Activated CD4-positive, alpha-beta T cell treated with anti-CD3 and anti-CD28 coated beads, Interleukin-2, amount 50 U/mL, for 24 hours (primary cell): ENCODE measurements at places on chromosomes 4 and X.

DNA sequence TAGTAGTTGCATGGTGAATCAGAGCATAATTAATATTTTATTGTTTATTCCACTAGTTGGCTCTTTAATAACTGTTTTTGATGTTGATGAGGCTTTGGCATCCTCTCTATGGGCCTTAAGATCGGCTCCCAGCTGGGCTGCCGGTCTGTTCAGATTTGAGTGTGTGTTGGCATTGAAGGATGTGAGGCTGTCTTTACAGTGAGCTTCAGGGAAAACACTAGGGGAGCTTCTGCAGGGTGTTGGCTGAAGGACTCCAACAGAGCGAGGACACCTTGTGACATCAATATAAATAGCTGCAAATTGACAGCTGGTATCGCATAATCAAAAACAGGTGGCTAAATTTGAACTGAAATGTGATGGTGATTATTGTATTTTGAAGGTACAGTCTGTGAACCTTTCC is 322.0 kb downstream of the FSTL5 start:
- DNase-seq: no peak

DNA sequence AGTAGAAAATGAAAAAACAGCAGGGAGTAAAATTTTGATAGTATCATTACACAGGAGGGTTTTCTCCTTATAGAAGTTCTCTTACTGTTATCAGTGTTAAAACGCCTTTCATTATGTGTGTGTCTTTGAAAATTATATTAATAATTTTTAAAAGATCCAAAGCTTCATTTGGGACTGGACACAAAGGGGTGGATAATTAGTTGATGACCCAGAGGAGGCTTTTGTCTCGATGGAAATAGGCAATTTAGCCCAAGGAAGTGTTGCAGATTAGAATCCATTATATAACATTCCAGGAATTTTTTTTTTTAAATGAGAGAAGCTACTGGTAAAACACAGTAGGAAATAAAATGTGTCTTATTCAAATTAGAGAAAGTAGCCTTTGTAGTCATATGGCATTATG is 1339.3 kb downstream of the FSTL5 start:
- no peak for DNase-seq

DNA sequence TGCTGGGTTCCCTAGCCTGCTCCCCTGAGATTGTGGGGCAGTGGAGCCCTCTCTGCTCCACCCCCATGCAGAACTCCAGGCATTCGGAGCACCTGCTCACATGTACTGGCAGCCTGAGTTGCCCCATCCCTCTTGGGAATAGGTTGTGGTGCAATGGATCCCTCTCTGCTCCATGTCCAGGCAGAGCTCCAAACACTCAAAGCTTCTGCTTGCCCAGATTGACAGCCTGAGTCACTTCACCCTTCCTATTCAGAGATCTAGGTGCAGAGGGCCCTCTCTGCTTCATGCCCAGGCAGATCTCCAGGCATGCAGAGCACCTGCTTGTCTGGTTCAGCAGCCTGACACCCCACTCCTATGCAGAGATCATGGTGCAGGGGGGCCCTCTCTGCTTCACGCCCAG is 18.6 kb upstream of the TEX13B start:
- DNase-seq: no peak

DNA sequence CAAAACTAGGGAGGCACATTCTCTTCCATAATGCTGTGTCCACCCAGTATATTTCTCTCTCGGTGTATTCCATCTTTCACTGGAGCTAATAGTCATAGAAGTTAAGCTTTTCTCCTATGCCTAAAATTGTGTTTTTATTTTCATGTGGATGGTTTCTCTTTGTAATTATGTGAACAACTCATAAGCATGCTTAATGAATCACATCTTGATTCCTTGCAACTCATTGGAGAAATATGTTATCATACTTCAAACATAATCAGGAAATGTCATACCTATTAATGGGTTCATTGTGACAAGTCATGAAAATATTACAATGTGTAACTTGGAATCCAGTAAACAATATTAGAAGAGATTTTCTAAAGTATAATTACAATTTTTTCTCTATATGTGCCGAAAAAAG is 186.3 kb downstream of the SLC7A11 start:
- DNase-seq: no peak

- DNase-seq: no peak
Measured at GRCh38 chr4:75036046-75036830, 103.3 kb downstream of the PARM1 start.

GRCh38 chrX:150449313-150449712 is 86.2 kb downstream of the MAMLD1 start:
- no peak for DNase-seq

- no peak for DNase-seq
Measured at GRCh38 chrX:131626681-131627296, 82.9 kb downstream of the OR13H1 start.

- DNase-seq: no peak
Measured at GRCh38 chrX:13158911-13159310, 114.5 kb upstream of the FAM9C start.

- no peak for DNase-seq
Measured at GRCh38 chr4:44662623-44663005, 11.2 kb upstream of the YIPF7 start.
